Muscle of arm (tissue), 14 donors: ENCODE measurements at places on chromosomes 5 and 9. TPM values are rescaled to one million over a fixed set of nuclear protein-coding genes. Genes with fewer than 3 reads are reported as not detected.

- peak; percentile 63 for DNase-seq
Measured at GRCh38 chr5:142888469-142889085, 118.4 kb downstream of the ARHGAP26 start.

GRCh38 chr9:98161851-98162250 lies 30.6 kb downstream of the CORO2A start:
- no peak for DNase-seq

GRCh38 chr9:124182741-124183140 lies 75.0 kb upstream of the NEK6 start:
- no peak for DNase-seq

The CTSL gene
- 47.7 TPM for polyA plus RNA-seq

The OTULINL gene
- 5.4 TPM for polyA plus RNA-seq

The CTNND2 gene
- 0.45 TPM for polyA plus RNA-seq

The LHFPL2 gene
- polyA plus RNA-seq, result 72.0 TPM

The SH3TC2 gene
- 2.3 TPM for polyA plus RNA-seq

GRCh38 chr5:174503461-174504265 lies 220.7 kb upstream of the MSX2 start:
- no peak for DNase-seq

The MFAP3 gene
- 30.2 TPM for polyA plus RNA-seq

The PLAC8L1 gene
- not detected for polyA plus RNA-seq

DNA sequence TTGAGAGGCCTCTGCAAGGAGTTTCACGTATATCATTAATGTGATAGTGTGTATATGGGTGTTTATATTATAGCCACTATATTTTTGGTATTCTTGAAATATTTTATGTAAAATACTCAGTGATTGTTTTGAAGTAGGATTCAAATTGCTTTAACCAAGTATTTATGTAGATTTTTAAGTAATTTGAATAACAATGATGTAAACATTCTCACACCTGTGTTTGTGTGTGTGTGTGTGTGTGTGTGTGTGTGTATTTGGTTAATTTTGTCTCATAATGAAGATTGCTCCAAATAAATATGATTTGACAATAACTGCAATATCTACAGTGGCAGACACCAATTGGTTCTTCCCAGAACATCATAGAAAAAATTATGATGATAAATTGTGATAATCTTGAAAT lies 293.4 kb downstream of the CD180 start:
- no peak for DNase-seq

The SH3PXD2B gene
- polyA plus RNA-seq, result 38.5 TPM

DNA sequence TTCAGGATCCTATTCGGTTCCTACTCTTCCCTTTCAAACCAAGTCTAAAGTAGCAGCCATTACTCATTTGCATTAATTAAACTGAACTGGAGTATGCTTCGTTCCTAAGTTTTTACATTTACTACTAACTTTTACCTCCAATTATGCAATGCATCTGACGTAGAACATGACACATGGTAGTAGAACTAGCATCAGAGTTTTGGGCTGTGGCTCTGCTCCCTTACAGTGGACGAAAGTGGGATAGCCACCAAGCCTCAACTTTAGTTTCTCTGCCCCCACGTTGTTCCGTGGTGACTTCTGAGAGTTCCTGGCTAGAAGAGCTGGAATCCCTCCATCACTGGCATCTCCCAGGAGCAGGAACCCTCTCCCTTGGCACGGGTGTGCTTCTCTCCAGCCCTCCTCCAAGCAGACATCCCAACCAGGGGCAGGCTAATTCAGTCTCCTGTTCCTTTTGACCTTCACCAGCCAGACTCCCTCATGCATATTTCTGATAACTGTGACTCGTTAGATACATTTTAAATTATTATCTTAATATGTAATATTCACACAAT lies 2.9 kb downstream of the IFNE start:
- no peak for DNase-seq

DNA sequence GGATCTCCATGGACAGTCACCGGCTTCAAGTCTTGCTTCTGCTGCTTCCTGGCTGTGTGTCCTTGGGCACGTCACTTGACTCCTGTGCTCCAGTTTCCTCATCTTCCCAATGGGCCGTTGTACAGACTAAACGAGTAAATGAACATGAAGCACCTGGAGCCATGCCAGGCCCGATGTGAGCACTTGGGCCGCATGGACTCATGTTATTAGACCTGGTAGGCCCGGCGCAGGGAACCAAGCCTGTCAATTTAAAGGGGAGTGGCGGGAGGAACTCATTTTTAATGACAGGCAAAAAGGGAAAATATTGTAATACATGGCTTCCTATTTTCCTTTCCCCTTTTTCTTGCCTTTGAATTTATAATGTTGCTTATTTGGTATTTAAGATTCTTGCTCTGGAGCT lies 47.5 kb downstream of the TENT4A start:
- no peak for DNase-seq

GRCh38 chr5:76617229-76617628 lies 6.0 kb downstream of the F2RL2 start:
- DNase-seq, result no peak

GRCh38 chr5:167920589-167920988 lies 370.9 kb upstream of the WWC1 start:
- no peak for DNase-seq
